ENCODE measurements at places on chromosomes 12 and 14. TPM values are rescaled to one million over a fixed set of nuclear protein-coding genes. Genes with fewer than 3 reads are reported as not detected.

TMTC1 gene
- 6.3 TPM for total RNA-seq

MAPKAPK5 gene
- total RNA-seq: 76.9 TPM

EGLN3 gene
- 292 TPM for total RNA-seq

ATL1 gene
- 11.9 TPM for total RNA-seq

SYCP3 gene
- total RNA-seq: 0.35 TPM

CMAS gene
- 189 TPM for total RNA-seq

SRGAP1 gene
- 8.7 TPM for total RNA-seq

SERPINA5 gene
- 0.61 TPM for total RNA-seq

FAM186B gene
- 0.11 TPM for total RNA-seq

PRIMA1 gene
- 4.4 TPM for total RNA-seq

- DNase-seq: no peak
- no peaks in the 10 kb centered on the region for H3K27me3 ChIP-seq
- H3K4me3 ChIP-seq: no peak overlapping the region
- no peaks in the 10 kb centered on the region for H3K36me3 ChIP-seq
Measured at GRCh38 chr12:94706250-94706661, 55.9 kb upstream of the TMCC3 start.

GRCh38 chr12:122834921-122835749, at the start of gene HIP1R:
Gene HIP1R, plus strand, starts transcription at chr12:122835457. Its CDS starts 94 bp downstream, at chr12:122835551.
- peak within 1 kb of the TSS; percentile 54 for H3K4me3 ChIP-seq
- peaks cover 11% of the 10 kb centered on the region for H3K4me1 ChIP-seq
- H3K27me3 ChIP-seq: no peaks in the 10 kb centered on the region
- peak within 1 kb of the TSS; percentile 77 for H3K27ac ChIP-seq
- no peaks in the 10 kb centered on the region for H3K36me3 ChIP-seq
- DNase-seq: peak; percentile 74

GRCh38 chr14:71647086-71647784, 285.0 kb upstream of the RGS6 start:
- H3K4me1 ChIP-seq: no peaks in the 10 kb centered on the region
- no peak overlapping the region for H3K27ac ChIP-seq
- peak; percentile 66 for DNase-seq
- no peaks in the 10 kb centered on the region for H3K36me3 ChIP-seq

GRCh38 chr12:124185971-124186686, 108.8 kb upstream of the RFLNA start:
- no peaks in the 10 kb centered on the region for H3K4me1 ChIP-seq
- H3K4me3 ChIP-seq: no peak overlapping the region
- no peak overlapping the region for H3K27ac ChIP-seq

- no peak overlapping the region for H3K4me3 ChIP-seq
- H3K27me3 ChIP-seq: no peaks in the 10 kb centered on the region
- no peaks in the 10 kb centered on the region for H3K4me1 ChIP-seq
- peak; percentile 41 for DNase-seq
- H3K27ac ChIP-seq: no peak overlapping the region
- no peaks in the 10 kb centered on the region for H3K36me3 ChIP-seq
Measured at GRCh38 chr12:94427501-94428381, 31.9 kb downstream of the CEP83 start.

GRCh38 chr14:22510527-22511110, 78.4 kb downstream of the DAD1 start:
- H3K4me3 ChIP-seq: no peak overlapping the region
- no peaks in the 10 kb centered on the region for H3K4me1 ChIP-seq

DNA sequence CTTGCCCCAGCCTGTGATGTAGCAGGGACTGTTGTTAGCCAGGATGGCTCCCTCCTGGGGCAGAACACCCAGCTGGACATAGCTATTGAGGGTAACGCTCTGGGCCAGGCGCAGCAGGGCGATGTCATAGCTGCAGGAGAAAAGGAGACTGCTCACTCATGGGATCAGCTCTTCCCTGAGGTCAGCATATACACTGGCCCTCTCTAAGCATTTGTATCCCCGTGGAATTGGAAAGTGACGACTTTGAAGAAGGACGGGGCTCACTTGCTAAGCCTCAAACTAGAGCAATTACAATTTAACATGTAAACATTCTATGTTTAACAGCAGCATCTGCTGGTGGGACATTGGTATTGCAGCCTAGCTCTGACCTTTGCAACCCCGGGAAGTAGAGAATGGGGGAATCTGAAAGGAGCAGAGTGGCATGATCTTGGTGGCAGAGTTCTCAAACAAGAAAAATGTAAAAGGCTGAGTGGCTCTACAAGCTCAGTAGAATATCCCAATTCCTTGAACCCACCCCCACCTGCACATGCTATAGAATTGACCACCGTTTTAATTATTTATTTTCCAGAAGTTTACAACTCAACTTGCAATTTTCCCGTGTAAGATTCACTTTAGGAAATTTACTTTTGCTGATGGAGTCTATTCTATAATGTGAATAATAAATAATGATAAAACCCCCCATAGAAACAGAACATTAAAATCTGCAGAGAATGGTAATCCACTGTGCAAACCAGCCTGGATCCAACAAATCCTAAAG, 5.0 kb downstream of the CELA1 start:
- H3K4me1 ChIP-seq: peaks cover 3% of the 10 kb centered on the region
- no peaks in the 10 kb centered on the region for H3K27me3 ChIP-seq
- H3K27ac ChIP-seq: no peak overlapping the region
- H3K4me3 ChIP-seq: peak overlapping the region; percentile 24
- H3K36me3 ChIP-seq: no peaks in the 10 kb centered on the region
- DNase-seq: peak; percentile 86

DNA sequence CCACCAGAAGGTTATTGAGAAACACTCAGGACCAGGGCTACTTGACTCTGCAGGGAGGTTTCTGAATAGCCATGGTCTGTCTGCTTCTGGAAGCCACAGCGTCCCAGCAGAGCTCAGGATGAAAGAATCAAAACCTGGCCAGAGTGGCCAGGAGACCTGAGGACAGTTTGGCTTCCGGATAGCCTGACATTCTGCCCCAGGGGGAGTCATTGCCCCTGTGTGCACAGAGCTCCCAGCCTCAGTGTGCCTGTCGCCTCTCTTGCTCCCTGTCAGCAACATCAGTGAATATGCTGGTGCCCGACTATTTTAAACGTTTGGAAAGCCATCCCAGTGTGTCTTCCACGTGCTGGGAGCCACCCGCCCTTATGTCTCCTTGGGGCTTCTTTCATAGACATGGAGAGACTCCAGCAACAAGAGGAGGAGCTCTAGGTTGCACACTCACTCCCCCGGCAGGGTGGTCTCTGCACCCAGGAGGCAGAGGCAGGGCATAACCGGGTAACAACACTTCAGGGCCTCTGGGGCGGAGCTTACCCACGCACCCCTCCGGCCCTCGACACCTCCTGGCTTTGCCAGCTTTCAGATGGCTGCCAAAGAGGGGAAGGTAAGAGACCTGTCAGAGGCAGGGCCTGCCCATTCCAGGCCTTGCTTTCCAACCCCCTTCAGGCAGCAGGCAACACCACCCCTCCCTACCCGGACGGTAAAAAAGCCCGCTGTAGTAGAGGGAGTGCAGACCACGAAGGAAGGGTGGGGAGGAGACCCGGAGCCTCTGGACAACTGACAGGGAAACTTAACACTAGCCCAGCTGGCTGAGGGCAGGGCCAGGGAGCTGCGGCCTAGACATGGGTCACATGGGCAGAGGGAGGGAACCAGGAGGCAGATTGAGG, 19.0 kb upstream of the SLC6A12 start:
- no peak overlapping the region for H3K27ac ChIP-seq
- H3K4me1 ChIP-seq: no peaks in the 10 kb centered on the region
- H3K36me3 ChIP-seq: no peaks in the 10 kb centered on the region
- H3K27me3 ChIP-seq: no peaks in the 10 kb centered on the region
- no peak for DNase-seq
- no peak overlapping the region for H3K4me3 ChIP-seq

GRCh38 chr14:75249251-75249957, 29.2 kb upstream of the FOS start:
- peaks cover 4% of the 10 kb centered on the region for H3K4me1 ChIP-seq
- no peak overlapping the region for H3K27ac ChIP-seq
- DNase-seq: no peak
- H3K4me3 ChIP-seq: no peak overlapping the region
- no peaks in the 10 kb centered on the region for H3K36me3 ChIP-seq

- no peaks in the 10 kb centered on the region for H3K27me3 ChIP-seq
- no peak overlapping the region for H3K4me3 ChIP-seq
- H3K4me1 ChIP-seq: no peaks in the 10 kb centered on the region
- H3K36me3 ChIP-seq: no peaks in the 10 kb centered on the region
Measured at GRCh38 chr12:96368233-96368632, 32.0 kb downstream of the CDK17 start.

DNA sequence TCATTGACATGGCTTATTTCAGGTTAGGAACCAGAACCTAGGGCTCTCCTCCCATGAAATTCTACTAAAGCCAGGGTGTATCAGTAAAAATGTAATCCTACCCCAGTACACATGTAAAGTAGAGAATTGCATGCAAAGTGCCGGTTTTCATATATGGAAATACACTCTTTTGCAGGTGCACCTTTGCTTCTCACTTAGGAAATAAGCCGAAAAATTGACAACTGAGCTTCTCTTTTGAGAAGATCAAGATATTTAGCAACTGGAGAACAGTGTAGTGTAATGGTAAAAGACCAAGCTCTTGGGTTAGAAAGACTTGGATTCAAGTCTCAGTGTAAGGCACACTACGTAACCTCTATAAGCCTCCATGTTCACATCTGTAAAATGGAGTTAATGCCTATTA, 82.4 kb downstream of the SLC38A6 start:
- H3K27me3 ChIP-seq: no peaks in the 10 kb centered on the region
- H3K4me1 ChIP-seq: no peaks in the 10 kb centered on the region
- no peak overlapping the region for H3K27ac ChIP-seq
- H3K4me3 ChIP-seq: no peak overlapping the region

DNA sequence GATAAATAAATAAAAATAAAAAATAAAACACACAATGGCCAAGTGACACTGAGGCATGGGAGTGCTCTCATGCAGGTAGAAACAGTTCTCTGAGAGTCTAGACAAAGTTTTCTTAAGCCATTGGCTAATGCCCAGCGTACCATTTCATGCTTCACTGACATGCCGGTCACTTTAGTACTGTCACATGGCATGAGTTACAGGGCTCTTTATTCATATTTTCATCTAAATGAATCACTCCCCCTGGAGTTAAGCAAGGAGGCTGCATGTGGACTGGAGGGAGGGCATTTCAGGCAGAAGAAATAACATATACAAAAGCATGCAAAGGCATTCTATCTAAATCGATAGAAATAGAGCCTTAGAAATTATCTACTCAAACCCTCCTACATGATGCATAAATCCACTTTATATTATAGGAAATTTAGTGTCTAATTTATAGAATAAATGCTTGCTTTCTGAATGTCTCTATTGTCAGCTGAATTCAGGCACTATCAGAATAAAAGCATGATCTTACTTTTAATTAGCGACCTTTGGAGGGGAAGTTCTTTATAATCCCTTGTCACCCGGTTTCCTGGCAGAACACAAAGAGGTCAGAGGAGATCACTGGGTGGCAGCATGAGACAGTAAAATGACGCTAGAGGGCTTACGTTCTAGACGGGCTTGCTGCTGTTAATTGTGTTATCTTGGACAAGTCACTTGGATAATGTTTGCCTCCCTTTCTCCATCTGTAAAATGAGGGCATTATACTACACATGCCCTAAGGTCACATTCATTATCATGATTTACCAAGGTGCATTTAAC, 17.5 kb downstream of the DYRK4 start:
- no peak overlapping the region for H3K27ac ChIP-seq
- no peaks in the 10 kb centered on the region for H3K36me3 ChIP-seq
- peaks cover 2% of the 10 kb centered on the region for H3K4me1 ChIP-seq
- no peaks in the 10 kb centered on the region for H3K27me3 ChIP-seq
- H3K4me3 ChIP-seq: no peak overlapping the region

DNA sequence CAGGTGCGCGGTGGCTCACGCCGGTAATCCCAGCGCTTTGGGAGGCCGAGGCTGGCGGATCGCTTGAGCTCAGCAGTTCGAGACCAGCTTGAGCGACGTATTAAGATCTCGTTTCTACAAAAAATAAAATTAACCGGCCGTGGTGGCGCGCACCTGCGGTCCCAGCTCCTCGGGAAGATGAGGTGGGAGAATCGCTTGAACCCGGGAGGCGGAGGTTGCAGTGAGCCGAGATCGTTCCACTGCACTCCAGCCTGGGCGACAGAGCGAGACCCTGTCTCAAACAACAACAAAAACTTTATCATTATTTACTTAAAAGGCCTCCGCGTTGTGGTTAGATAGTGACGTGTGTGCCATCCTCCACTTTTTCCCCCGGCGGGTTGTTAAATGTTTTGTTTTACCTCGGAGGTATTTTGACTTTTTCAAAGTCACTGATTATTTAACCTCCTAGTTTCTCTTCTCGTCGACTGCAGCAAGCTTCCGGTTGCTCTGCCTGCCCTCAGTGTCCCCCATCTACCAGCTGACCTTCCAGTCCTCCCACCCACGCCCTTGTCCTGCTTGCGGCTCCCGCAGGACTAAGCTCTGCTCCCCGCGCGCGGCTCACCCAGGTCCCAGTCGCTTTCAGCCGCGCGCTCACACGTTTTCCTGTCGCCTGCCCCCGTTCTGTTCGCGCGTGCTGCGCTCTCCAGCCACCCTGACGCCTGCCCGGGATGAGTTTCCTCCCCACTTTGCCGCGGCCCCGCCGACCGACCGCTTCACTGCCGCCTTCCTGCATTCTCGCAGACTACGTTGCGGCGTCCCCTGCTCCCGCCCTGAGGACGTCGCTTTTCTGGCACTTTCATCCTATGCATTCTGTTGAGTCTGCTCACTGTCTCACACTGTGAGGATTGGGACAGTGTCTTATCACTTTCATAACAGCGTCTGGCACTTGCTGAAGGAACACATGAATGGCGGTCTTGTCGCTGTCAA, 1.2 kb upstream of the SCAF11 start:
- peak overlapping the region; percentile 59 for H3K4me3 ChIP-seq
- H3K4me1 ChIP-seq: peaks cover 8% of the 10 kb centered on the region
- no peaks in the 10 kb centered on the region for H3K36me3 ChIP-seq

GRCh38 chr12:108768591-108769500, 37.5 kb upstream of the CORO1C start:
- peak overlapping the region; percentile 36 for H3K4me3 ChIP-seq
- H3K36me3 ChIP-seq: no peaks in the 10 kb centered on the region
- no peak overlapping the region for H3K27ac ChIP-seq
- no peaks in the 10 kb centered on the region for H3K4me1 ChIP-seq
- DNase-seq: peak; percentile 72
